CD4-positive, CD25-positive, alpha-beta regulatory T cell (primary cell): ENCODE measurements at places on chromosomes 1 and 21. TPM values are rescaled to one million over a fixed set of nuclear protein-coding genes. Genes with fewer than 3 reads are reported as not detected.

Gene PFDN2
- total RNA-seq = 48.0 TPM

DNA sequence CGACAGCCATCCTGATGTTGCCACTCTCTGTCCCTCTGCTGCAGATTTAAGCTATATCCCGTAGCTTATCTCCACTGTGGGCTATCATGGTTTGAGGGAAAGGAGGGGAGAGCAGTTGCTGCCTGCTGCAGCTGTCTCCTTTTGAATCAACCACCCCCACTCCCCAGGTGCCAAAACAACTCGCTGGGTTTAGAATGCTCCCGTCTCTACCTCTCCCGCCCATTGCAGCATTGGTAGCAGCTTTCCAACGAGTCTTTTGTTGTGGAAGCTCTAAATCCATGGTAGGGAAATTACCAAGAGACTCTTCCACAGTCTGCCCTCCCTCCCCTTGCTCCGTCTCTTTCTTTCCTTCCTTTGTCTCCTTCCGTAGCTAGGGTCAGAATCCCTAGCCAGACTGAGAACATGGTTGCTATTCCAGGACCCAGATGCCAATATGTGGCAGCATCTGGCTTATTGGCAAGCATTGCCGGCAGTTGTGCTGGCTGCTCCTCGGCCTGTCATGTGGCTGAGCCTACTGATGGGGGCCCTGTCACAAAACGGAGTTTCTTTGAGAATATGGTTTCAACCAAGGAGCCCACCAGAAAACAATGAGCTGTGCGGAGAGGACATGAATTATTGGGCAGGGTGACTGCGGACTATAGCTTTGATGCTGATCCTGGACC lies 230.7 kb downstream of the RPS6KC1 start:
- H3K4me3 ChIP-seq = no peak overlapping the region
- H3K36me3 ChIP-seq = no peaks in the 10 kb centered on the region
- H3K4me1 ChIP-seq = no peaks in the 10 kb centered on the region
- H3K27ac ChIP-seq = no peak overlapping the region
- no peaks in the 10 kb centered on the region for H3K27me3 ChIP-seq

DNA sequence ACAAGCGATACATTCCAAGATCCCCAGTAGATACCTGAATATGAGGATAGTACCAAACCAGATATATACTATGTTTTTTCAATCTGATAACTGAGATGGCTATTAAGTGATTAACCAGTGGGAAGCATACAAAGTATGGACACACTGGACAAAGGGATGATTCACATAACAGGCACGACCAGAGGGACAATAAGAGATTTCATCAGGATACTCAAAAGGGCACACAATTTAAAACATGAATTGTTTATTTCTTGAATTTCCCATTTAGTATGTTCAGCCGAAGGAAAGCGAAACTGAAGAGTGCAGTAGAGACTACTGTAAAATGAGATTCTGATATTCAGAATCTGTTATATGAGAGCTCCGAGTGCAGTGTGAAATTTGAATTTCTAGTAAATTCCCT lies 10.6 kb downstream of the ZZZ3 start:
- H3K27ac ChIP-seq = no peak overlapping the region
- no peak for DNase-seq
- peaks cover 16% of the 10 kb centered on the region for H3K4me1 ChIP-seq
- H3K27me3 ChIP-seq = no peaks in the 10 kb centered on the region
- peaks cover 7% of the 10 kb centered on the region for H3K36me3 ChIP-seq
- H3K4me3 ChIP-seq = peak overlapping the region; percentile 42

DNA sequence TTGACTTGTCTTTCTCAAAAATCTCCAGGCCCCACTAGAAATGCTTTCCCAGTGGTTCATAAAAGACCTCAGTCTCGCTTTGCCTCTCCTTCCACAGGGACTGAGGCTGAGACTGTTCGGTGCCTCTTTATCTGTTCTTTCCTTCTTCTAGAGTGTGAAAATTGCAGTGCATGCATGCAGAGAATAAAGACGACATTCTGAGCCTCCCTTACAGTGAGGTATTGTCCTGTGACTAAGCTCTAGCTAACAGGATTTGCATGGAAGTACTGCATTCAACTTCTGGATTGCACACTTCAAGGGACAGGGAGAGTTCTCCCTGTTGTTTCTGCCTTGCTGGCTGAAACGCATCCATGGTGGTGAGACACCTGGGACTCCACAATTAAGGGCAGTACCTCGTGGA lies 69.1 kb downstream of the COLGALT2 start:
- H3K36me3 ChIP-seq = no peaks in the 10 kb centered on the region
- peaks cover 7% of the 10 kb centered on the region for H3K27me3 ChIP-seq
- DNase-seq = no peak

DNA sequence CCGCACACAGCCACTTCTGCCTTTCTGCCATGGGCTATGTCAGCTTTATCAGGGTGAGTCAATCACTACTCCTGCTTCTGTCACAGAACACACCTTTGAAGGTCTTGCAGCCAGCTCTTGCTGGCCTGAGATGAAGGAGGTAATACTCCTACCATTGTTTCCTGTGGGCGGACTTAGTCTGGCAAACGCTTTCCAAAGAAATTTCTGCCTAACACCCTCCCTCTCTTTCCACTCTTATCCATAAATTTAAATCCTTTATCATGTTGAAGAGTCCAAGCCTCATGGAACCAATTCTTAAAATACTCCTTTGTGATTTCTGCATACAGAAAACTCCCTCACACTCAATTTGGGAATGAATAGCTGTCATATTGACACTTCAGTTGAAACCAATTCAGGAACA lies 633.1 kb upstream of the CHRM3 start:
- no peaks in the 10 kb centered on the region for H3K4me1 ChIP-seq
- H3K4me3 ChIP-seq = no peak overlapping the region
- H3K36me3 ChIP-seq = no peaks in the 10 kb centered on the region

Gene HES2
- not detected for total RNA-seq

Gene RXRG
- not detected for total RNA-seq
